EH (cell line): ENCODE measurements at places on chromosomes 1 and 21.
A peak's percentile ranks its signal among the peaks of the same experiment; 100 is the strongest.

DNA sequence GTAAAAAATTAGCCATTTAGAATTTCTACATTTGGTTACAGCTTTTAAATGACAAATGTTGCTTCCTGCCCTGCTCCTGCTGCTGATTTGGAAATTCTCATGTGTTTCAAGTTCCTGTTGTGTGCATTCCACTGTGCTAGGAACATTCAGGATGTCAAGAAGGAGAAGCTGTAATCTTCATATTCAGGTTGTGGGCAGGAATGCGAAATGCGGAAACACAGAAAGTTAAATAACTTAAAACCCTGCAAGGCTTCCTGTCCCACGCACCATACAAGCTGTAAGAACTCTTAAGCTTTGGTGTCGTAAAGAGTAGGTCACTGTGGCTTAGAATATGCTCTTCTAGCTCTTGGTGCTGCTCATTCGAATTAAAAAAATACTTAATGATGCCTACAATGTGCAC lies 52.6 kb downstream of the S100B start:
- DNase-seq = no peak

GRCh38 chr1:115839029-115839678 lies 1.8 kb downstream of the NHLH2 start:
- DNase-seq = peak; percentile 27

DNA sequence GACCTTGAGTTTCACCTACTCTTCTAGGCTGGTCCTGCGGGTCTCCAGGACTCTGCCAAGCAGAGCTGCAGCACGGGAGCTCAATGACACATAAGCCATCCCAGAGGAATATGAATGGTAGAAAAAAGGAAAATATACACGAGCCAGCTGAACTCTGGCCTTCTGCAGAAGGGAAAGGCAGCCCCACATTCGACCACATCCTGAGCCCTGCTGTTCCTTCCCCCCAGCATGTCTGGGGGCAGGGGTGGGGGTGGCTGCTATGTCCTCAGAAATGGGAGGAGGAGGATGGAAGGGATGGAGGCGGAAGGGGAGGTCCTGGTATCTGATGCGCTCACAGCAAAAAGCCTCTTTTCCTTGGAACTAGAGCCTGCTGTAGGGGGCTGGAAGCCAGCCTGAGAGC lies 12.1 kb upstream of the KDF1 start:
- peak; percentile 25 for DNase-seq

- no peak for DNase-seq
These were observed 18.6 kb downstream of the C8A start for GRCh38 chr1:56873213-56873612.

- DNase-seq = no peak
These were observed 572.1 kb upstream of the BRINP3 start for GRCh38 chr1:191049781-191050180.

DNA sequence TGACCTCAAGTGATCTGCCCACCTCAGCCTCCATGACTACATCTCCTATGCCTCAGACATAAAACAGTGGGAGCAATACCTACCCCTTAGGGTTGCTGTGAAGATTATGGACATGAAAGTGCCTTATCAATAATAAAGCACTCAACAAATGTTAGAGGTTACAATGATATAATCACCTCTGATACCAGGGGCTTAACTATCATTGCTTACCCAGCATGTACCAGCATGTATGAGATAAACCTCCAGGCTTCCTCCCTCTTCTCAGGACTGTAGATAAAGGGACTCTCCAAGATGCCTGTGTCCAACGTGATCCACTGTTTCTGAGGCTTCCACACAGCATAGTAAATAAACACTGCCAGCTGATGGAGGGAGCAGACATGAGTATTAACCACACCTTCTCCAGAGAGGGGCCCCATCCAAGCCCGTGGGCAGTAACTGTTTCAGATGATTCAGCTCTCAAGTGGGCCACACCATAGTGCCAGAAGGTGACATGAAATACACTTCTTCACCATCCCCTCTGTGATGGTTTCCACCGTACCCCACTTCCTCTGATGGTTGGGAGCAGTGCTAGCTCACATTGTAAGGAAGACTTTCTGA lies 26.2 kb downstream of the RHBDL2 start:
- no peak for DNase-seq
